ENCODE measurements at places on chromosomes 2 and 18. TPM values are rescaled to one million over a fixed set of nuclear protein-coding genes. Genes with fewer than 3 reads are reported as not detected.

TUBA4B gene
- not detected for total RNA-seq

GRCh38 chr2:235939471-235939870 is 228.7 kb downstream of the GBX2 start:
- no peaks in the 10 kb centered on the region for H3K36me3 ChIP-seq
- no peak overlapping the region for H3K4me3 ChIP-seq
- H3K27me3 ChIP-seq = peaks cover 3% of the 10 kb centered on the region
- no peaks in the 10 kb centered on the region for H3K4me1 ChIP-seq
- no peak overlapping the region for H3K27ac ChIP-seq

- peaks cover 2% of the 10 kb centered on the region for H3K27me3 ChIP-seq
- peak within 1 kb of the TSS; percentile 93 for H3K4me3 ChIP-seq
- peaks cover 39% of the 10 kb centered on the region for H3K4me1 ChIP-seq
- peak within 1 kb of the TSS; percentile 92 for H3K27ac ChIP-seq
- peak; percentile 73 for DNase-seq
These were observed at the start of gene VAMP8 for GRCh38 chr2:85577386-85578242. VAMP8 (plus strand) TSS chr2:85577586; CDS start chr2:85577647, 61 bp downstream.

DNA sequence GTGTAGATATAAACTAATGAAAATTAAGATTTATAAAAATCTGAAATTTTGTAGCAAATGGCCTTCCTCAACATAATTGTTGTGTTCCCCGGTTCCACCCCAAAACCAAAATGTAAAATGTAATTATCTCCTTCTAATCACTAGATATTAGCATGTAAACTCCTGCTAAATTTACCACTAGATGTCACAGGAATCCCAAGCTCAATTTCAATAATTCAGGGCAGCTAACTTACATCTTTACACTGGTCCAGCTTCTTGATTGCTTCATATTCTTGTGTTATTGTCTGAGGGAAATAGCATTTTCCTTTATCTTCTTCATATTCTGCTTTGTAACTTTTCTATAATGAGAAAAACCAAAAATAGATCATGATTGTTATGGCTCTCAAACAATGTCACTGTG is 42.6 kb downstream of the NEB start:
- no peaks in the 10 kb centered on the region for H3K4me1 ChIP-seq
- no peak overlapping the region for H3K27ac ChIP-seq

PROKR1 gene
- total RNA-seq = not detected

DNA sequence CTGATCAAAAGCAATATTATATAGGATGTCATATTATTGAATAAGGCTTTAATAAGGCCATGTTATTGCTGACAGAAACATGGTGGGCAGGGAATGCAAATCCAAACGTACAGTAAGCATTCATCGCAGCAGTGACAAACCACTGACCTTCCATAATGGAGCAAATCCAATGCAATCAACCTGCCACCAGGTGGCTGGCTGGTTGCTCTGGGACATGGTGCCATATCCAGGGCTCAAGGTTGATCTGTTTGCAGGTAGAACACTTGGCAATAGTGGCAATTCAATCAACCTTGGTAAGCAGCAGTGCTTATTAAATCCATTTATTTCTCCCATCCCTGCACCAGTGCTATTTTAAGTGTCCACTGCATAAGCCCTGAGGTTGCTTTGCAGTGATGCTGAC is 75.4 kb downstream of the CERKL start:
- H3K27ac ChIP-seq = no peak overlapping the region
- H3K36me3 ChIP-seq = no peaks in the 10 kb centered on the region
- peaks cover 7% of the 10 kb centered on the region for H3K27me3 ChIP-seq
- no peak for DNase-seq
- H3K4me3 ChIP-seq = no peak overlapping the region

RND3 gene
- total RNA-seq = not detected

DNA sequence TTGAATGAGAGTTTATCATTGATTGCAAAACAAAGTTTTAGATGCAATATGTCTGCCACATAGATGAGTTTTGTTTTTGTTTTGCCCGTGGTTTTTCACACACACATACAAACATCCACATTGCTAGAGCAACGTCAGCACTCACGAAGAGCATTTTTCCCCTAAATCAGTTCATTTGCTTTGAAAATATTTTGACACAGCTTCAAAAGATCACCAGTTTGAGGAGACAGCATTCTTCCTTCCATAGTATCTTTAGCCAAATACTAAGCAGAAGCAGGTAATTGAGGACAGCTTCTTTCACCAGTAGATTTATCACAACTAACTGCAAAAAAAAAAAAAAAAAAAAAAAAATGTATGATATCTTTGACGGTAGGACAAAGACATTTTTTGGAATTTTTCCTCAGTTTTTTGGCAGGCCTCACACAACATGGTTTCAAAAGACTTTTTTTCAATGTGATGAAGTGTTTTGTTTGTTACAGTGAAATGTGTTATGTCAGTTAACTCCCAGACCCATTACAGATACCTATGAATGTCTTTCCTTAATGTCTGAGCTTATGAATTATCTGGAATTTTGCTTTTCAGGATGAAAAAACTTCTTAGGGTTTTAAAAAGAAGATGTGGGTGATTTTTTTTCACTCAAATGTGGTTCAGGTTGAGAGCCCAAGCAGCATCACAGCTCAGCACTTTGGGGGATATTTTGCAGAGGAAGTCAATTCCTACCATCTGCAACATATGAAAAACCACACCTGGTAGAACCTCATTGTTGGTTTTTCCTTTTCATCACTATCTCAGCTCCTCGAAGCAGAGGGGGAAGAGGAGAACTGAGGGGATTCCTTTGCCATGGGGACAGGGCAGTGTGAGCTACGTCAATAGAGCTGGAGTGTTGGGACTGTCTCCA is 31.6 kb downstream of the AOX1 start:
- DNase-seq = no peak
- no peak overlapping the region for H3K4me3 ChIP-seq
- peaks cover 1% of the 10 kb centered on the region for H3K27me3 ChIP-seq

DNA sequence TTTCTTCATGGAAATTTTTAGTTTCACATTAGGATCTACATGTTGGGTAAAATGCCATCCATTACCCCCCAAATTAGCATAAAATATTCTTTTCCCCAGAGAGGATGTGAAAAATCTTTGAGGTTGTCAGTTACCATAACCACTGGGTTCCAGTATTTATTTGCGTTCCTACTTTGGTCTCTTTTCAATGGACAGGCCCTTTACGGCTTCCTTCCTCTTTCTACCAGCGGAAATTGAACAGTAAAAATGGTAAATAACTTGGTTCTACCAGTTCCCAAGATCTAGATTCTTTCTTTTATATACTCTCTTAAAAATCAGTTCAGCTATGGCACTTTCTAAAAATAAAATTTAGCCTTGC is 169.2 kb upstream of the APCDD1 start:
- H3K27me3 ChIP-seq = no peaks in the 10 kb centered on the region
- H3K27ac ChIP-seq = no peak overlapping the region
- no peak overlapping the region for H3K4me3 ChIP-seq

DNA sequence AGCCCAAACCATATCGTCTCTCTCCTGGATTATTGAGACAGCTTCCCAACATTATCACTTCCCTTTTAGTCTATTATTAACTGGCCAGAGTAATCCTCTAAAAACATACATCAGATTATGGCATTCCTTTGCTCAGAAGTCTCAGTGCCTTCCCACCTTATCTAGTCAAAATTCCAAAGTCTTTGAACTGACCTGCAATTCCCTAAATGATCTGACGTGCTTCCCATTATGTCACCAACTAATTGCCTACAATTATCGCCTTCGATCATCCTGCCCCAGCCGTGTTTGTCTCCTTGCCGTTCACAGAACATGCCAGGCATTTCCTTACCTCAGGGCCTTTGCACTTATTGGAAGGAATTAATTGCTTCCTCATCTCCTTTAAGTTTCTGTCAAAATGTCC is 332.4 kb downstream of the IRS1 start:
- no peak for DNase-seq
- H3K36me3 ChIP-seq = no peaks in the 10 kb centered on the region
- no peaks in the 10 kb centered on the region for H3K27me3 ChIP-seq

DNA sequence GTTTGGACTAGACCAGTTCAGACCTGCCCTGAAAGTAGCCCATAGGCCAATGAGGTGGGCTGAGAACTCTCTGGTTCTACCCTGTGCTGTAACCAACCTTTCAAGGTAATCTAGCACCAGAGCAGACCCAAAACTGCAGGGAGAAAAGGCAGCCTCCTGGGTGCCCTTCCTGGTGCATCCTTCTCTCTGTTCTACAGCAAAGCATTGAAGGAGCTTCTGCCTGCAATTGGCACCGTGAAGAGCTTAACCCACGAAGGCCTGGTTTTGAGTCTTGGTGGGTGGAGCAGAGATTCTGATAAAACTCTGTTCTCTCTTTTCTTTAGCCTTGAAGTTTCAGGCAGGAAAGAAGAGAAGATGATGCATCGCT is 55.5 kb downstream of the LIPG start:
- H3K4me1 ChIP-seq = peaks cover 2% of the 10 kb centered on the region
- no peaks in the 10 kb centered on the region for H3K36me3 ChIP-seq
- H3K27me3 ChIP-seq = peaks cover 11% of the 10 kb centered on the region
- DNase-seq = no peak
- H3K27ac ChIP-seq = no peak overlapping the region

FBXO41 gene
- 18.2 TPM for total RNA-seq

FAM237A gene
- total RNA-seq = not detected

ABCB11 gene
- total RNA-seq = 0.20 TPM

PCARE gene
- not detected for total RNA-seq

DNA sequence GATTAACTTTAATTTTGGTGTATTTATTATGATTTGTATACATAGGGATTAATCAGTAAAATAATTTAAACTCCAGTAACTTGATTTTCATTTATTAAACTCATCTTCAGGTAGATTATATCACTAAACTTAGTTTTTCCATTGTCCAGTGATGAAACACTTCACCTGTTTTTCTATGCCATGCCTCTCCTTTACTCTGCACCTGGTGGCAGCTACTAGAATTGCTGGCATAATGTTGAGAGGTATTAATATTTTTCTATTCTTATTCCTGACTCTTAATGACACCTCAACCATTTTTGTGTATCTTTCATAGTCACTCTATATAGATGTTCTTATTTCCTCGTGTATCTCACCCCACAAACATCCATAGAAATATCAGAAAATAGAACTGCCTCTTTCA is 940.3 kb upstream of the CRIM1 start:
- H3K4me1 ChIP-seq = no peaks in the 10 kb centered on the region
- DNase-seq = no peak

All from activated CD4-positive, alpha-beta T cell treated with anti-CD3 and anti-CD28 coated beads, Interleukin-2, amount 10 ng/mL, durations not matched to agents 7 days and 5 days (primary cell).